Left colon (tissue), 2 donors: ENCODE measurements at places on chromosomes 5 and 9. TPM values are rescaled to one million over a fixed set of nuclear protein-coding genes. Genes with fewer than 3 reads are reported as not detected.
A peak's percentile ranks its signal among the peaks of the same experiment; 100 is the strongest.

The SH3RF2 gene
- 62.9 TPM for total RNA-seq

- DNase-seq = peak; percentile 76
Measured at GRCh38 chr5:55234121-55234700, 803 bp upstream of the CCNO start.

The IPO11 gene
- total RNA-seq = 18.8 TPM

The UBE2B gene
- 59.6 TPM for total RNA-seq

The SLC36A3 gene
- not detected for total RNA-seq

- DNase-seq = no peak
Measured at GRCh38 chr5:84724683-84725082, 340.0 kb upstream of the EDIL3 start.

DNA sequence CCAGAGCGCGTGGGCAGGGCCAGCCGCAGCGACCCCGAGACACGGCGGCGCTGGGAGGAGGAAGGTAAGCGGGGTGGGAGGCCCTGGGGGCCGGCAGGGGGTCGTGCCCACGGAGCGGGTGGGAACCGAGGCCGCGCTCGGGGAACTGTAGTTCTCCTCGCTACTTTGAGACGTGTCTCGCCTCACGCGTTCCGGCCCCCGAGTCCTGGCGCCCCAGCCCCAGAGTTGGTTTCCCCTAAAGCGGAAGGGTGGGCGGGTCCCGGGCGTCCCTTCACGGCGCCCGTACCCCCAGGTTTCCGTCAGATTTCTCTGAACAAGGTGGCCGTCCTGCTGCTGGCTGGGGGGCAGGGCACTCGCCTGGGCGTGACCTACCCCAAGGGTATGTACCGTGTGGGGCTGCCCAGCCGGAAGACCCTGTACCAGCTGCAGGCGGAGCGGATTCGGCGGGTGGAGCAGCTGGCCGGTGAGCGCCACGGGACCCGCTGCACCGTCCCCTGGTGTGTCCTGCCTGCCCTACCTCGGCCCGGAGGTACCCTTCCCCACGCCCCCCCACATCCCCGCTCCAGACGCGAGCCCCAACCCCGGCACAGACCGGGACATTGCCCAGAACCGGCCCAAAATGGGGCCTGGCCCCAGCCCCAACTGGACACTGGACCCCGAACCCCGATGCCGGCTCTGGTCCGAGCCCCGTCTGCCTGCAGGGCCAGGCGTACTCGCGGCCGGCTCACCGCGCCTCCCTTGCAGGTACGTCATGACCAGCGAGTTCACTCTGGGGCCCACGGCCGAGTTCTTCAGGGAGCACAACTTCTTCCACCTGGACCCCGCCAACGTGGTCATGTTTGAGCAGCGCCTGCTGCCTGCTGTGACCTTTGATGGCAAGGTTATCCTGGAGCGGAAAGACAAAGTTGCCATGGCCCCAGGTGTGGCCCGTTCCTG is 709 bp downstream of the UAP1L1 start:
- no peak for DNase-seq

The SAPCD2 gene
- 16.8 TPM for total RNA-seq

DNA sequence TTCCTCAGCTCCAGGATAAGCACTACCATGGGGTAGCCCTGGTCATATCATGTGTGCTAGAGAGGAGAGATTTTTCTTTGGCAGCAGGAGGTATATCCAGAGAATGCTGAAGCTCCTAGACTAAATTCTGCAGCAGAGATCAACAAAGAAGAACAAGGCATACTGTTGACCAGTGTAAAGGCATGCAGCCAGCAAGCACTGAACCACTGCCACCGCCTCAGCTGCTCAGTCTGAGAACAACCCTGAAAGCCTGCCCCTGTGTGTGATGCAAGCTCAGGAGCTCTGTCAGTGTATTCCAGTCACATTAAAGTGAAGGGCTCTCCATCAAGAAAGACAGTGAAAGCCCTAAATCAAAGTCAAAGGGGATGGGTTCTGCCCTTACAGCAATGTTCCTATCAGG is 439.5 kb upstream of the CD180 start:
- DNase-seq = no peak

- no peak for DNase-seq
Measured at GRCh38 chr5:32479096-32479495, 34.6 kb upstream of the ZFR start.

DNA sequence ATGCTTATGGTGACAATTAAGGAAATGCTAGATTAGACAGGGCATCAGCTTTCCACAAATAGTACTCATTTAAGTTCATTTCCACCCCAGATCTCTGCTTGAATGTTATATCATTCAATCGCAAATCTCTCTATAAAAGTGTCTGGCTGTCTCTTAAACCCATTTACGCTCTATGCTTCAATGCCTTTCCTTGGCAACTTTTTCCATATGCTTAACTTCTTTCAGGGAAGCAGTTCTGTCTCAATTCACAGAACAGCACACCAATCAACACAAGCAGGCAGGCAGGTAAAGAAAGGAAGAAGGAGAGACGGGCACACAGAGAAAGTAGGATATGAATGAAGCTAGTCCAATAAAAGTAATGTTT is 243.1 kb downstream of the DENND1A start:
- no peak for DNase-seq

The ANKRD33B gene
- 0.61 TPM for total RNA-seq

The EPB41L4A gene
- 10.2 TPM for total RNA-seq

The GALNT12 gene
- total RNA-seq = 115 TPM

GRCh38 chr9:26524267-26524666 is 368.3 kb downstream of the CAAP1 start:
- no peak for DNase-seq

The ISOC1 gene
- total RNA-seq = 28.2 TPM

The SPAG8 gene
- 0.15 TPM for total RNA-seq

DNA sequence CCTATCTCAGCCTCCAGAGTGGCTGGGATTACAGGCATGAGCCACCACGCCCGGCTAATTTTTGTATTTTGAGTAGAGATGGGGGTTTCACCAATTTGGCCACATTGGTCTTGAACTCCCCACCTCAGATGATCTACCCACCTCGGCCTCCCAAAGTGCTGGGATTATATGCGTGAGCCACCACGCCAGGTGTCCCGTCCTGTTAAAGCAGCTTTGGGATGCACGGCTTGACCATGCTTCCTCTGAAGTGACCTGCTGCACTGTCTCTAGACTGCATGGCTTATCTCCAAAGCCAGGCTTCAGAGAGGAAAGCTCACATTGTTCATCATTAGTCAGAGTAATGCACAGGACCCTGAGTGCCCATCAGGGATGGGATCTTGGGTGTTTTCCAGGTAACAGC is 45.4 kb downstream of the SEMA4D start:
- no peak for DNase-seq

- no peak for DNase-seq
Measured at GRCh38 chr5:107388141-107388861, 282.4 kb downstream of the EFNA5 start.

DNA sequence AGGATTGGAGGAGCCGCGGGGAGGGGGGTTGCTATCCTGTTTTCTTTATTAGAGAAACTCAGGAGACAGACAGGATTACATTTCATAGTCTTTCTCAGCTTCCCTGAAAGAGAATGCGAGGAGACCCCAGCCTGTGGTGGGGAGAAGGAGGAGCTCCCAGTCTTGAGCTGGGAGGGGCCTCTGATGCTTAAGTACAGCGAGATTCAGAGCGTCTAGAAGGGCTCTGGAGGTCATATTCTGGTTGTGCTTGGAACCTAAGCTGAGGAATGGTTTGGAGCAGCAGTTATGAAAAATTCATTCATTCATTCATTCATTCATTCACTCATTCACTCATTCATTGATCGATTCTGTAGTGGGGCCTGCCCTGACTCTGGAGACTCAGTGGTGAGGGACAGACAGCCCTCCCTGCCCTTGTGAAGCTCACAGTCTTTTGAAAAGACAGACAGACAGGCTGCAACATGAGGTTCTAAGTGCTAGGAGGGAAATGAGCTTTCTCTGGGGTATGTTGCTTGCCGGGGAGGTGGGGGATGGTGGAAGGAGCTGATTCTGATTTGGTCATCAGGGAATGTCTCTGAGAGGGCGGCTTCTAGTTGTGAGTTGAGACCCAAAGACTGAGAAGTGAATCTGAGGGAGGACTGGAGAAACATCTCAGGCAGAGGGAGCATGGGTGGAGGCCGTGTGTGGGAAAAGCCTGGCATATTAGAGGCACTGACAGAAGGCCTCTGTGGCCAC is 2.5 kb upstream of the SPRY4 start:
- DNase-seq = no peak

The TRIM7 gene
- 5.8 TPM for total RNA-seq

DNA sequence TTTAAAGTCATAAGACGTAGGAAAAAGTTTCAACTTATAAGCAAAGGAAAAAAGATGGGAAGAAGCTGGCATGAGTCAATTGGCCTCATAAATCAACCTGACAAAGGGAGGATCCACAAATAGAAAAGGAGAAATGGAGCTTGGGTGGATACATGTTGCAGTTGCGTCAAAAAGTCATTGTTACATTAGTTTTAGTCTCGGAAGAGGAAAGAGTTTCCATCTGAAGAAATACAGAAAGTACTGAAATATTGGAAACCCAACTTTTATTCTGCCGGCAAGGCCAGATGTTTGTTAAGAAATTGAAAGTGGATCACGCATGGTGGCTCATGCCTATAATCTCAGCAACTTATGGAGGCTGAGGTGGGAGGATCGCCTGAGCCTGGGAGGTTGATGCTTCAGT is 11.3 kb upstream of the TIMD4 start:
- DNase-seq = no peak

GRCh38 chr9:98129451-98129881 is 10.4 kb upstream of the TRIM14 start:
- DNase-seq = peak; percentile 36

GRCh38 chr9:1759009-1759408 is 256.1 kb upstream of the SMARCA2 start:
- DNase-seq = peak; percentile 6

The LCP2 gene
- 5.9 TPM for total RNA-seq

GRCh38 chr5:13860146-13860545 is 84.3 kb downstream of the DNAH5 start:
- no peak for DNase-seq

- DNase-seq = no peak
Measured at GRCh38 chr9:7980041-7980440, 180.5 kb upstream of the DMAC1 start.

DNA sequence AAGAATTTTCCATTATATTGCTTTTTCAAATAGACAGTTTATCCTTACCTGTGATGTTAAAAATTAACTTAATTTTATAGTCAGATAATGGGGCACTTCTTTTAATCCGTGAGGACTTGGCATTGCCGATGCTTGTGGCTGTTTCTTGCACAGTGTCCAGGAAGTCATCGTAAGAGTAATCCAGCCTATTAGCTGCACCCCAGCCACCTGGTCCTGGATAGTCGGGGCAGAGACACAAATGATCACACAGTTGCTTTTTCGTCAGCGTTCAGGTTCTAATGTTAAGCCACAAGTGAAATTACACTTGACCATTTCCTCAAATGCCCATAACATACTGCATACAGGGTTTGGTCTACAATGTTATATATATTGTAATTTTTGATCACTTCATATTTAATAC is 107.4 kb downstream of the SVEP1 start:
- DNase-seq = no peak
